ENCODE measurements at places on chromosomes 1 and 21. TPM values are rescaled to one million over a fixed set of nuclear protein-coding genes. Genes with fewer than 3 reads are reported as not detected.

The RIMS3 gene
- total RNA-seq = 1.0 TPM

The C1orf141 gene
- not detected for total RNA-seq

The CD53 gene
- total RNA-seq = 9.3 TPM

DNA sequence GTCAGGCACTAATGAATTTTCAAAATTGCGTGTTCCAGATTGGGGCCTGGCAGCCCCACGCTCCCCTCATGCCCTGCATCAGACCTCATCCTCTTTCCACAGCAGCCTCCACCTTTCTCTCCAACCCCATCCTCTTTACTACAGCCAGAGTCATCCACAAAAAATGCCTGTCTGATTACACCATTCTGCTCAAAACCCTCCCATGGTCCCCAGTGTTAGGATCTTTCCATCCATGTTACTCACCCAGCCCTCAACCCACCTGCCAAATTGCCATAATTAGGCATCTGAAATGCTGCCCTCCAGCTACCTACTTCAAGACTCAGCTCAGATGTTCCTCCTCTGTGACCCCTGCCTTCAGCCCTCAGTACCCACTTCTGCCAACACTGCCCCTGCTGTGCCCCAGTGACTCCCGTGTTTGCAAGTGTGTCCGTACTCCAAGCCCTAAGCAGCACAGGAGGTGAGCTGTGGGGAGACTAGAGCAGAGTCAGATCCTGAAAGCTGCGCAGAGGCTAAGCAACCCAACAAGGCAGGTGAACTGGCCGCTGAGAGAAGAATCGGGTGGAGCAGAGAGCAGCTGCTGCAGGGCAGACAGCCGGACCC is 715 bp upstream of the ARTN start:
- DNase-seq = no peak

DNA sequence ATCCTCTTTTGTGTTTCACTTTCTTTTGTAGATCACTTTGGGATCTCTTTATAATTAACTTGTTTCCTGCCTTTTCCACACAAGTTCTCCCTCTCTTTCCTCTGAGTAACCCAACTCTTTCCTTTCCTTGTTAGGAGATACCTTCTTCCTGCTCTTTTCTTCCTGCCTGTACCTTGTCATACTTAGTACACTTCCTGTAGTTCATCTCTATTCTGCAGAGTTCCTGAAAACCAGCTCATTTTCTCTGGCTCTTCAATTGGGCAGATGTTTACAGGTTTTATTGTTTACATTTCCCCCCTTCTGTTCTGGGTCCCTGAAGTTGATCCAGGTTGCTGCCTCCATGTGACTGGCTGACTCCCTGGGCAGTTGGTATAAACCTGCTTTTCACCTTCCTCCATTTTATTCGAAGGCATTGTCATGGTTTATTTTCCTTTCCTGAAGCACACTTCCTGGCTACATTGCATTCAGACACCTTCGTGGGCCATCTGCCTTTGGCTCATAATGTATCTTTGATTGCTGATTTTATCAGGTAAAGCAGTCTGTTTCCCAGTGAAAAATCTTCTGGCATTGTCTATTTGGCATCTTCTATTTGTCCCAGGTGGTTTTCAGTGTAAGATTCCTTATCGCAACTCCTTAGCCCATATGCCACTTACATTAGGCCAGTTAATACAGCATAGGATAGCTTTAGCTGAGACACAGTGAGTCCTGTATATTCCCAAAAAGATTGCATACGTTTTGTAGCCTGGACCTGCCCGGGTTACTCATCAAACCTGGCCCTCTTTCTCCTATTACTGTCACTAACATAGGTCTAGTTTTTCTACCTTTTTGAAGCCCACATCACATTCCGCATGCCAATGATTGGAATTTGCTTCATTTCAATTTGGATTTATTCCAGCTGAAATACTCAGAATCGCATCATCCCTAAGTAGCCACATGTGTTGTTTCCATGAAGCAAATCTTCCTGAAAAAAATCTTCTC is 15.4 kb downstream of the CTH start:
- DNase-seq = no peak

DNA sequence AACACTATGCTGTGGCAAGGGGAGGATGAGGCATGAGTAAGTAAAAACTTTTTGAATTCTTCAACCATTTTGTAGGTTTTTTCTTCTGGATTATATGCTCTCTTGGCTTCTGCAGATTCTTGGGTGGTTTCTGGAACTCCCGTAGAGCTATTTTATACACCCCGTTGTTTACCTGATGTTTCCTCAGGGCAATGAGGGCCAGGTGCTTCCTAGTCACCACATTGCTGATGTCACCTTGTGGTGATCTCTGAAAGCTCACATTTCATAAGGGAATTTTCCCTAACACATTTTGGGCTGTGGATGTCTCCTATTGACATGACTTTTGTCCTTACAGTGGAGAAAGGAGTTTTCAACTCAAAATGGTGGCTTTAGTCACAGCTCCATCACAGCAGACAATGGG is 356.6 kb downstream of the PLA2G4A start:
- no peak for DNase-seq

GRCh38 chr1:205279986-205280385 is 41.6 kb downstream of the NUAK2 start:
- no peak for DNase-seq

- no peak for DNase-seq
Measured at GRCh38 chr1:150477320-150477719, 9.9 kb upstream of the TARS2 start.

DNA sequence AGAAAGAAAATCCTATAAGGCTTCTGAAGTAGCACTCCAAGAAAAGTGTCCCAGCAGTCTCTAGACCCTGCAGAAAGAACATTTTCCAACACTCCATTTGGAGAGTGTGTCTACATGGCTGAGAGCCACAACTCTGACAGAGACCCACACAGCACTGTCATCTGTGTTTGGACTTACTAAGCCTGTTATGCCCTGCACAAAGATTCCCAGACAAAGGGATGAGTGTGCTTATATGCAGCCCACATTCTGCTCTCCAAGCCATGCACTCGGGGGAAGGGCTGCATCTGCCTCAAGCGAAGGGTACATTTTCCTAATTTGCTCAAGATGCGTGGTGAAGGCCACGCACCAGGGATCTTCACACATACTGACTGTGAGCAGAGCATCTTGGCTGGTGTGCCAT is 24.4 kb upstream of the SLAMF6 start:
- DNase-seq = no peak

DNA sequence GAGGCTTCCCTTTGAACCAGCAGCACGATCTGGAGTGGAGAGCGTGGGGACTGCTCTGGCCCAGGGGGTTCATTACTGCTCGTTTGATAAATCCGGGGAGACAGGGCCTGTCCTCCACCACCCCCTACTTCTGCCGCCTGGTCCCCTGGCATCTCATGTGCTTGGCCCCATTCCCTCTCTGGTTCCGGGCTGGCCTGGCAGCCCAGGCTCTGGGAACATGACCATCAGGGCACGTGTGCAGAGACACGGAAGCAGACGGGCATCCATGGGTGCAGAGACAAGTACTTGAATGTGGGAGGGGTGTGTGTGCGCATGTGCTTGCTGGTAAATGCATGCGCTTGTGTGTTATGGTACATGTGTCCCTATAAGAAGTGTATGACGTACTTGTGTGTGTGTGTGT is 75.5 kb downstream of the KIRREL1 start:
- DNase-seq = no peak

- DNase-seq = no peak
Measured at GRCh38 chr21:35048183-35048601, 910 bp downstream of the RUNX1 start.

Measured in left lobe of liver (tissue), 2 donors.